ENCODE measurements at places on chromosomes 1 and 21. TPM values are rescaled to one million over a fixed set of nuclear protein-coding genes. Genes with fewer than 3 reads are reported as not detected.

DNA sequence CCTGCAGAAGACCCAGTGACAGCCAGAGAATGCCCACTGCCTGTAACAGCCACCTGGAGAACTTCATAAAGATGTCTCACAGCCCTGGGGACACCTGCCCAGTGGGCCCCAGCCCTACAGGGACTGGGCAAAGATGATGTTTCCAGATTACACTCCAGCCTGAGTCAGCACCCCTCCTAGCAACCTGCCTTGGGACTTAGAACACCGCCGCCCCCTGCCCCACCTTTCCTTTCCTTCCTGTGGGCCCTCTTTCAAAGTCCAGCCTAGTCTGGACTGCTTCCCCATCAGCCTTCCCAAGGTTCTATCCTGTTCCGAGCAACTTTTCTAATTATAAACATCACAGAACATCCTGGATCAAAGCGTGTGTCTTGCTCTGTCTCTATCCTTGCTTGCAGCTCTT is 14.7 kb upstream of the PINK1 start:
- DNase-seq = no peak

The SZT2 gene
- total RNA-seq = 32.6 TPM

- DNase-seq = no peak
Measured at GRCh38 chr1:231750818-231751362, 124.3 kb downstream of the DISC1 start.

The RTCA gene
- total RNA-seq = 37.8 TPM
